Stimulated activated CD4-positive, alpha-beta T cell treated with anti-CD3 and anti-CD28 coated beads, Interleukin-2, amount 100 ng/mL, for 24 hours (primary cell): ENCODE measurements at places on chromosomes 3 and 15.

GRCh38 chr15:85691350-85692240 is 103.1 kb downstream of the KLHL25 start:
- peak; percentile 35 for DNase-seq

DNA sequence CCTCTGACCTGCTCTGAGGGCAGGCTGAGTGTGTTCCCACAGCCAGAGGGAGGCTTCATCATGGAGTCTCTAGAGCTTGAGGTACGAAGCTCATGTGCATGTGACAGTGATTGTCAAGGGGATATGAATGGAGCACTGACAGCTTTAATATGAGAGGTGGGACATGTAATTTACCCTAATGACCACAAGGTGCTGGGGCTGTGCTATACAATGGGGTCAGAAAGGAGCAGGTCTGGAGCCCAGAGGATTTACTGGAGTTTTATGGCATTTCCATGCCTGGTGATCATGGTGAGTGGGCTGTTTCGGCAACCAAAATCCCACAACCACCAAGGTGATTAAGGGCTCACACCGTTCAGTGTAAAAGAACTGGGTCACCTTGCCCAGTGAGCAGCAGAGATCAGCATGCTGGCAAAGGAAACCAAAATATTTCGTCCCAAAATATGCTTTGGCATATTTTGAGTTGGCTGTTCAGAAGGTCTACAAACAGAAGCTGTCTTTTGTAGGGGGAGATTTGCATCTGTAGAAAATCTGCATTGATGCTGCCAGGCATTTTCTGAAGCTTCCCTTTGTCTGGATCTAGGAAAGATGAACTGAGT is 40.1 kb upstream of the RASGRF1 start:
- no peak for DNase-seq

DNA sequence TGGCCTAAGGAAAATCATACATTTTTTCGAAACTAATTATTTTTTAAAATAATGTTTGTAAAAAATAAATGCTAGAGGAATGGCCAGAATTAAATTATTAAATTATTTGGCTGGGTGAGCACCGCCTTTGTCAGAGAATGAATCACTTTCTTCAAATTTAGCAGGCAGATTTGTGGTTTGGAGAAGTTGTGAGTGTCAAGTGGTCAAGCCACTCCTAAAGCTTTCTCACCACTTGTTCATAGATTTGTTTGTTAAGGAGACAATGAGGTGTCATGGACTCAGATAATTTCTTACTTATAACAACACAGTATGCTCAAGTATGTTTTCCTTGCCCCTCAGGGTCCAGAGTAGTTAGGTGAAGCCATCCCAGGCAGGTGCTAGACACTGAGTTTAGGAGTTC is 196.2 kb downstream of the TUSC7 start:
- DNase-seq, result no peak

DNA sequence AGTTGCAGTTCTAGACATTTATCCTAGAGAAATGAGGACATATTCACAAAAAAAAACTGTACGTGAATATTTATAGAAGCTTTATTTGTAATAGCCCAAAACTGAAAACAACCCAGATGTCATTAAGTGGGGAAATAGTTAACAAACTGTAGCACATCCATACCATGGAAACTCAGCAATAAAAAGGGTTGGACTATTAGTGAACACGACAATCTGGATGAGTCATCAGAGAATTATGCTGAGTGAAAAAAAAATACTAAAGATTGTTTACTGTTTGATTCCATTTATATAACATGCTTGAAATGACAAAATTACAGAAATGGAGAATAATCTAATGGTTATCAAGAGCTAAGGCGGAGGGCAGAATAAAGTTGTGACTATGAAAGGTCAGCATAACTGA is 59.5 kb downstream of the CPA3 start:
- no peak for DNase-seq

DNA sequence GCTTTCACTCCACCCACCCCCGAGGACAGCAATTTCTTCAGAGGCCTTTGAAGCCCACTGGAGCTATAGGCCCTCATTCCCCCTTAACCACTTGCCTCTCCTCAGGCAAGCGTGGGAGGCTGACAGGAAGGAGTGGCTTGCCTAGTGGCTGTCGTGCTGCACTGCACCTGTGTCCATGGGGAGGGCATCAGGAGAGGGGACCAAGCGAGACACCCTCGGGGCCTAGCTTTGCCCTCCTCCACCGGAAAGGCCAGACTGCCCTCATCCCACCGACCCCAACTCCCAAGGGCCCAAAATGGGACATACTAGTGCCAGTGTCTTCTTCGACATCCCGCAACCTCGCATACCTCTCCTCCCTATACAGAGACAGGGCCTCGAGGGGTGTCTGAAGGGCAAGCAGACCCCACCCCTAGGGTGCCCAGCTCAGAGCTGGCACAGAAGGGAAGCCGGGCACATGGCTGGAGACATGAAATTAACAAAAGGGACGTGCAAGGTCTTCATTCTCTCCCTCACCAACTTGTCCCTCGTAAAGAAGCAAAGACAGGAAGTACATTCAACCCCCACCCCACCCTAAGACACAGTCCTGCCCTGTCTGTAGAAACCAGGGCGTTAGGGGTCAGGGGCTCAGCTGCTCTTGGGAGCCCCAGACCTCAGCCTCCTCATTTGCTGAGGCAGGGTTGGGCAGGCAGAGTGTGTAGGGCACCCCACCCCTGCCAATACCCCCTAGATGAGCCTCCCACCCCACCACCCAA is 24.3 kb downstream of the VIPR1 start:
- DNase-seq, result peak; percentile 51

DNA sequence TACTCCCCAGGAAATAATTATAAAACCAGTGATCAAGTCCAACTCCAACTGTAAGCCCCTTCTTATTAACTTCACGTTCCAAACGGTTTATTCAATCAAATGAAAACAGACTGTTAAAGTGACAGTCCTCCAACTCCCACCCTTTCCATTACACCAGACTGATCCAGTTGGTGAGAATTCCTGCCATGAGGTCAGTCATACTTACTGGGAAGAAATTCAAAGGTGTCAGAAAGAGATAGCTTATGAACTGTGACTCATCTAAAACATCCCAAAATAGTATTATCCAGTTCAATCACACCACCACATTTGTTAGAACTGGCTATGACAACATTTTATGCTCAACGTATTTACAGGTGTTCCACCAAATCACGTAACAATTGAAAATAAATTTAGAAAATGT is 19.5 kb downstream of the SMARCC1 start:
- no peak for DNase-seq

- DNase-seq, result peak; percentile 49
These were observed 23.2 kb downstream of the SPTBN5 start for GRCh38 chr15:41870689-41871081.

- no peak for DNase-seq
These were observed 48.2 kb upstream of the SMAD6 start for GRCh38 chr15:66653852-66654251.

DNA sequence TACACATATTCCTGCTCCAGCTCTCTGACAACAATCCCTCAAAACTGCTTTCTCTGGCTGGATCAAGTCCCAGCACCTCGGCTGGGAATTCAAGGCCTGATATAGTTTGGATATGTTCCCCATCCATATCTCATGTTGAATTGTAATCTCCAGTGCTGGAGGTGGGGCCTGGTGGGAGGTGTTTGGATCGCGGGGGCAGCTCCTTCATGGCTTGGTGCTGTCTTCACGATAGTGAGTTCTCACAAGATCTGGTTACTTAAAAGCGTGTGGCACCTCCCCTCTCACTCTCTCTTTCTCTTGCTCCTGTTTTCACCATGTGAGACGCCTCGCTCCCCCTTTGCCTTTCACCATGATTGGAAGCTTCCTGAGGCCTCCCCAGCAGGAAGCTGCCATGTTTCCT is 47.4 kb upstream of the SYN2 start:
- DNase-seq, result no peak

DNA sequence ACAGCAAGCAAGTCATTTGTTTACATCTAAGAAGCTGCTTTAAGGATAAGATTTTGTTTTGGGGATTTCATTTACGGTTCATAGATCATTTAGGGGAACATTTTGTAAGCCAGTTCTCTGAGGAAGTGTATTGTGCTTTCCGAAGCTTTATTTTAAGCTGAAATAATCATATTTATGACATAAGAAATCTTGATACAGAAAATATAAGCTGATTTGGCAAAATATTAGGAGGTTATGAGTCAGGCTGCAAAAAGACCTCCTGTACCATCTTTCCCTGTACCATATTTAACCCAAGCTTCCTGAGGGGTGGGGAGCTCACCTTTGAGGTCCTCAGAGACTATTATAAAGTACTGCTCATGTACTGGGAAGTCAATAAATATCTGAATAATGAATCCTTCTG is 8.1 kb upstream of the EIF4E3 start:
- DNase-seq, result no peak

GRCh38 chr15:86871964-86872363 is 792.3 kb downstream of the AGBL1 start:
- DNase-seq, result no peak

DNA sequence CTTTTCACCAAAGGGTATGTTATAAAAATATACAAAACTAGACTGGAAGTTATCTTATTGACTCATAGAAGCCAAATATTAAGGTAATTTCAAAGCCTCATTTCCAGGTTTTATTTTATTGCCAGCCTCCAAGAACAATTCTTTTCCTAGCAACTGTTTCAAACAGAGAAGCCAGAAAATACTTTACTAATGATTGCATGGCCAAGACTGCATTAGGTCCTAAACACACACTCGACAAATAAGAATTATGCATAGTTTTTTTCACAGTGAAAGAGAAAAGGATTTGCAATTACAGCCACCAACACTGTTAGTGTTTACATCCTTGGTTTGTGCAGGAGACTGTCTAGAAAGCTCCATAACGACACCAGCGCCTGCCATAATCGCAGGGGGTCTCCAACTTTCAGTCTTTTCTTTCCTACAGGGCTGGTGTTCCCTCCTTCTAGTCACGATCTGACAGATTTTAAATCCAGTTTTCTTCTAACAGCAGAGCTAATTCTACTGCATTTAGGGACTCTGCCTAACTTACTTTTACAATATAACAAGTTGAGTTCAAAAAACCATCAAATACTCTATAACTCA is 58.1 kb downstream of the CLASP2 start:
- no peak for DNase-seq

DNA sequence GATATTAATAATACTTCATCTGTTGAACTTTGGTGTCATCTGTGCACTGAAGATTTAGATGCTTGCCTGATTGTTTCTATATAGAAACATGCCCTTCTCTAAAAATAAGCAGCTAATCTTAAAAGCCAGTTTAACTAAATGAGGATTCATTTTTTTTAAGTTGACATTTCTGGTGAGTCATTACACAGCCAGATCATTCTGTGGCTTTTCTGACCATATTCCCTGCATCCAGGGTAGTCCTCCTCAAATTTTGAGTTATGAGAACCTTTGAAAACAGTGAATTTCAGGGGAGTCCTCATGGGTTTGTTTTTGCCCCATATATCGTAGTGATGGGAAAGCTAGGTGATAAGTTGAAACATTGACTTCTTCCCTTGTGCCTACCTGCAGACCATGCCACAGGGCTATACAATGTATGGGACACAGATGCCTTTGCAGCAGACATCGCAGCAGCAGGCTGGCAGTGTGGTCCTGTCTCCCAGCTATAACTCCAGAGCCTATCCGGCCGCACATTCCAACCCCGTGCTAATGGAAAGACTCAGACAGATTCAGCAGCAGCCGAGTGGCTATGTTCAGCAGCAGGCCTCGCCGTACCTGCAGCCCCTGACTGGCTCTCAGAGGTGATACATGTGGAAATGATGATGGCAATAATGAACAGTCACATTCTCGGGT is 26.5 kb upstream of the P2RY12 start:
- DNase-seq, result no peak

GRCh38 chr3:16112910-16113504 is 61.5 kb upstream of the GALNT15 start:
- no peak for DNase-seq

DNA sequence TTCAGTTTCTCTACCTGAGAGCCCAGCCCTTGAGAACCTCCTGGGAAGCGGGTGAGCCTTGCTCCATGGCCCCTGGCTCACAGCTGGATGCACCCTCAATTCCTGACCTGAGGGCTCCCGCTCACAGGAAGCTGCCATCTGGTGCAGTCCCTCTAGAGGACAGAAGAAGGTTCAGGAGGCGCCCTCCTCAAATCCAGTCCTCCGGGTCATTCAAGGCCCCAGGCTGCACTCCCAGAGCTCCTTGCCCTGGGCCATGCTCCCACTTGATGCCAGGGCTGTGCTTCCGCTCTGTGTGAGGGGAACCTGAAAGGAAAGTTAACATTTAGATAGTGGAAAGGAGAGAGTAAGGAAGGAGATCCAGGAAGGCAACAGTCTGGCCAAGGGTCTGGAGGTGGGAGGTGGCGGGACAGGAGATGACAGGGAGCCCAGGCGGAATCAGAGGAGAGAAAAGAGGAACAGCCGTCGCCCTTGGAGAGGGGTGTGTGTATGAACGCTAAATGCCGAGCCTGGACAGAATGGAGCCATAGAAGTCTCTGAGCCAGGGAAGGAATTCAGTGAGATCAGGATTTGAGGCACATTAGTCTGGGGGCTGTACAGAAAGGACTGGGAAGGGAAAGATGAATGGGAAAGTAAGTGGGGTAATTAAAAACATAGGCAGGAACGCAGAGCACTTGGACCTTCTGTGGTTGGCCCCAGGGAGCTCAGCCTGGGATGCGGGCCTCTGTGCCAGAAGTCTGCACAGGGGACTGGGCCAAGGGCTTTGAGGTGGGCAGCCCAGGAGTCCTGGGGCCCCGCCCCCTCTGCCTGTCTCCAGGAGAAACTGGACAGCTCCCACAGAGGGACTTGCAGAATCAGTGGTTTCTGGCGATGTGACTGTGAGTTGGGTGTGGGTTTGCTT is 26.1 kb downstream of the TBC1D21 start:
- no peak for DNase-seq

DNA sequence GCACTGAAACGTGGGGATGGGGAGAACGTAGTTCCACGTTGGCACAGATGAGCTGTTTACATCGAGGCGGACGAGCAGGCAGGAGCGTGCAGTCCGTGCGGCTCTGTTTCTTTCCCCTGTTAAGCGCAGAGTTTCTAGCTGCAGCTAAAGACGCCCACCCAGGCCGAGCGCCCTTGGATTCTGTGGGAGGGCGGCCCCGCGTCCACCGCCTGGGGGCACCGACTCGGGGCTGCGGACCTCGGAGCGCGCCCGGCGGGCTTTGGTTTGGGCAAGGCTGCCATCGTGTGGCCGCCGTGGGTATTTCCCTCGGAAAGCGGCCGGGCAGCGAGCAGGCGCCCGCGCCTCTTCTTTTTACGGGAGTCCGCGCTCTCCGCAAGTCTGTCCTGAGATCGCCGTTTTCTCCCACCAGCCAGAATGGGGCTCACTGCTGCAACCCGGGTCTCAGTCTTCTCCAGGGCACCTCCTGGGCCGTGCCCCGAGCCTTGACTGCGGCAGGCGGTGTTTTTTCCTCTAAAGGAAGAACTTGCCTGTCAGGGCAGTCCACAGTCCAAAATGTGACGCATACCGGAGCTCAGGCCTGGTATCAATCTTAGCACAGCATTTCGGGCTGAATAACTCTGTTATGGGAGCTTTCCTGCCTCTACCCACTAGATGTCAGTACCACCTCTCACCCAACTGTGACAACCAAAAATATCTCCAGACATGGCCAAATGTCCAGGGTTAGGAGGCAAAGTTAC is 219.9 kb upstream of the IGF1R start:
- DNase-seq, result peak; percentile 72

DNA sequence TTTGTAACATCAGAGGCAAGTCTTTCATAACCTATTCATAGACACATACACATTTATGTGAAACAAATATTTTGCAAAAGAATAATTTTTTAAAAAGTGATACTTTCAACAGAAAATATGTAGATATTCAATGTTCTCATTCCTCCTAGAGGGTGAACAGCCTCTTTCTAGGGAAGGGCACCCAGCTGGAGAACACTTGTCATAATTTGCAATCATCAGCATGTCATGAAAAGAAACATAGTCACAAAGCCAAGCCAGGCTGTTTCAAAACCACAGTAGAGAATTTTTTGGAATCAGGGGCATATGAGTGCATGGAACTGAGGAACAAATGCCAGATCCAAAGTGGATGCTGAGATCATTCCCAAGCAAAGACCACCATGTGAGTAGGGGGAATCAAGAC is 406.9 kb upstream of the ADAMTS9 start:
- DNase-seq, result no peak
